ENCODE measurements at places on chromosomes 1 and 21.

GRCh38 chr1:150692720-150693119, 4.2 kb downstream of the GOLPH3L start:
- DNase-seq: no peak

- DNase-seq: no peak
Observed at GRCh38 chr1:159854116-159854692, 8.3 kb downstream of the VSIG8 start.

- DNase-seq: no peak
Observed at GRCh38 chr1:151134991-151135390, 11.4 kb downstream of the SEMA6C start.

GRCh38 chr1:234634387-234634786, 24.4 kb upstream of the IRF2BP2 start:
- no peak for DNase-seq

- no peak for DNase-seq
Observed at GRCh38 chr1:160836981-160837557, 25.6 kb downstream of the CD244 start.

- no peak for DNase-seq
Observed at GRCh38 chr1:11638121-11638520, 16.1 kb downstream of the FBXO2 start.

GRCh38 chr1:182476625-182477024, 26.7 kb downstream of the RGSL1 start:
- DNase-seq: no peak

DNA sequence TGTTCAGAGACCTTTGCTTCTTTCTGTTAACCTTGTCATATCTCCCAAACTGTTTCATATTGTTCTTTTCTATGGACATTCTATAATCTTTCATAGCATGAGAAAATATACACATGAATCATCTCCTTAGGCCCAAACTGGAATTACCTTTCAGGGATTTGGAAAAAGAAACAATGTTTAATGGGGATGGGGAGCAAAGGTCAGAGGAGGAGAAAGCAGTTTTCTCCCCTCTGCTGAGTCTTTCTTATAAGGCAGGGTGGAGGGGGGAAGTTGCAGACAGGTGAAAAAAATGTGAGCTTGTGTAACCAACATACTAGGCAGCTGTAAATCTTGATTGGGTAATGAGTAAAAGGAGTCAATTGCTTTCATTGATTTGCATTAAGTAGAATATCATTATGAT, 164.1 kb downstream of the BRINP2 start:
- DNase-seq: no peak

- DNase-seq: no peak
Observed at GRCh38 chr1:19605967-19606366, 38.1 kb upstream of the NBL1 start.

DNA sequence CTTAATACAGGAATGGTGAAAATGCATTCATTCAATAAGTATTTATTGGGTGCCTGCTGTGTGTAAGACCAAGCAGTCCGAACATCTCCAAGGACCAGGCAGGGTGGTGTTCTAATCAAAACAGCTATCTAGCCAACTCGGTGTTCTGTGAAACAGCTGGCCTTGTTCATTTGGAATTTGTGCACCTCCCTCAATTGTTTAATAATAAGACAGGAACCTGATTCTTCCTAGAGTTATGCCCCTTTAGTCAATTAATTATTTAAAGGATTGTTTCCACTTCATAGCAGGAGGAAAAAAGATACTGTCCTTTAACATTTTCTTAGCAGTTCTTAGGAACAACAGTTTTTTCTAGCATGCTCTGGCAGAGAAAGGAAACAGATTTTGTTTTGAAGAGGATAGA, 30.4 kb downstream of the S100A10 start:
- DNase-seq: no peak

DNA sequence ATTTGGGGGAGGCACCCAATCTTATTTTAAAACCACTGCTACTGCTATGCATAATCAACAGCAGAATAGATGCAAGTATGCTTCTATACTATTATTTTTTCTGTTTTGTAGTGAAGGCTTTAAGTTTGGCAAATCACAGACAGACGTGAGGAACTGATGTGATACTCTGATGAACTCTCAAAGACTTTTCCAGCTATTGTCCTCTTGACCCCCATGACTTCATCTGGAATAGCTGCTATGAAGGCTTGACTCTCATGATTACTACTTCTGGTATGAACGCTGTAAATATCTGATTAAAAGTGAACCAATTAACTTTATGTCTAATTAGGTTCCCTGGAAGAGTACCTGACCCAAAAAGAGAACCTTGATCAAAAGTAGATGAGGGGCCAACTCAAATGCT, 49.1 kb downstream of the EYA3 start:
- DNase-seq: no peak

GRCh38 chr1:24850328-24850920, 79.7 kb downstream of the RUNX3 start:
- peak; percentile 45 for DNase-seq

- no peak for DNase-seq
Observed at GRCh38 chr1:52636721-52637695, 4.0 kb downstream of the SHISAL2A start.

GRCh38 chr1:173042806-173043205, 7.9 kb downstream of the TNFSF18 start:
- DNase-seq: no peak

DNA sequence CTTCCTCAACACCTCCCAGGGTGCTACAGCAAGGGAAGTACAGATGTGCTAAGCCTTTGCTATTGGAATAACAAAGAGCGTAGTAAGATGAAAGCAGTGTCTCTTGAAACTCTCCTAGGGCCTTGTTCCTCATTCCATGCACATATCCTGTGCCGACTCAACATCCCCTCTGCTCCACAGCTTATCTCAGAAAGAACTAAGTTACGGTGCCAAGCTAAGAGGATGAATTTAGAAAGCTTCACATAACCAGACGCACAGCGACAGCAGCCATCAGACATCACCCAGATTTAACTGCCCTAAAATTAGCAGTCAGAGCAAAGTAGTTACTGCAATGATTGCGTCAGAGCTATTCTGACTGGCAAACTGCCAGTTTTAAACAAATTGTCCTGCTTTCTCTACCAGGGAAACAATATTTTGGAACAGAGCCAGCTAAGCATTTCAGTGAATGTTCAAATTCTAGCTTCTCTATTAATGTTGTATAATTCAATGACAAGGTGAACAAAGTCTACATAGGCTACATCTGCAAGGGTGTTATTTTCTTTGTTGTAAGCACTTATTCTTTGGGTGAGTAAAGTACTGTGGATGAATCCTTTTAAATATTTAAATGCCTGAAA, 9.5 kb downstream of the SIPA1L2 start:
- peak; percentile 26 for DNase-seq

DNA sequence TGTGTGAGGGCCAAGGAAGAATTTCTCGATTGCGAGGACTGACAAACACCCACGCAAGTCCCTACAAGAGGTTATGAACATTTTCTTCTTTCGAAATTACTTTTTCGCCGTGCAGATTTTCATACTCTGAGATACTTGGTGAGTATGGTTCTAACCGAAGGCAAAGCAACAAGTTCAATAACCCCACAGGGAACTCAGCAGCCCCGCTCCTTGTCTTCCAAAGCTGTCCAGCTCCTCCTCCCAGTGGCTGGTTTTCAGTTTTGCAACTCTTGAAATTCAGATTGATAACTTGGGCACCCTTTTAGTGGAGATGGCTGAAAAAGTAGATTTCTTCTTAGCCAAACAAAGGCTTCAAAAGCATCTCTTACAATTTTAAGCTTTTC, 154.4 kb downstream of the SETD4 start:
- DNase-seq: no peak

DNA sequence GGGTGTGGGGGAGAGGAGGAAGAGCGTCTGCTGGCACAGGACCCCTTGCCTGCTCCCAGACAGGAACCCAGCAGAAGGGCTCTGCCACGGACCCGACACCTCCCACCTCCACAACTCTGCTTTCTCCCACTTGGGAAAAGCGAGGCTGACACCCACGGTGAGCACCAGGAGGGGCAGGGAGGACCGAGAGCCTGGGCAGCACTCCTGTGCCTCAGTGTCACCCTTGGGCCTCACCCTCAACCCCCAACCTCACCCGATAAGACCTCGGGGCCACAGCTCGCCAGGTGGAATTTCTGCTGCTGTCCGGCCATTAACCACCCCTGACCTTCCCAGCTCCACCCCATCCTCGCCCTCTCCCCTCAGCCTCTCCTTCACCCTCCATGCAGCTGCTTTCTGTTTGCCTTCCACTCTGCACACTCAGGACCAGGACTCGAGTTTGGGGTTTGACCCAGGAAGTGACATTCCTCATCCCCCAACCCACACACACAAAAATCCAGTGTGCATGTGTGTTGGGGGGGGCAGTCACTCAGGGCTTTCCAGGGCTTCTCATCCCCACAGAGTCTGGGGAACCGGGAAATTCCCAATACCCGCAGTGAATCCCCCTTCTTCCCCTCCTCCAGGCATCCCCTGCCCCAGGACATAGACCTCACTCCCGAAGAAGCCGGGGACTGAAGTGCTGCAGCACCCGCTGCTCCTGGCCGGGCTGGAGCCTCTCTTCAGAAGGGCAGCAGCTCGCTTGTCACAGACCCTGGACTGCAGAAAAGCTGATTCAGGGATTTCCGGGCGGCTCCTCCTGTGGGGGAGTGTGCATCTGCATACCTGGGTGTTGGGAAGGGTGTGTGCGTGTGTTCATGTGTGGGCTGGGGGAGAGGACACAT, 65.8 kb downstream of the SYT2 start:
- no peak for DNase-seq

GRCh38 chr1:53375440-53375839, 47.6 kb upstream of the LRP8 start:
- DNase-seq: no peak

GRCh38 chr1:43541721-43542401, 11.2 kb downstream of the PTPRF start:
- peak; percentile 59 for DNase-seq

- no peak for DNase-seq
Observed at GRCh38 chr1:187228790-187229189, 400.0 kb downstream of the PLA2G4A start.

DNA sequence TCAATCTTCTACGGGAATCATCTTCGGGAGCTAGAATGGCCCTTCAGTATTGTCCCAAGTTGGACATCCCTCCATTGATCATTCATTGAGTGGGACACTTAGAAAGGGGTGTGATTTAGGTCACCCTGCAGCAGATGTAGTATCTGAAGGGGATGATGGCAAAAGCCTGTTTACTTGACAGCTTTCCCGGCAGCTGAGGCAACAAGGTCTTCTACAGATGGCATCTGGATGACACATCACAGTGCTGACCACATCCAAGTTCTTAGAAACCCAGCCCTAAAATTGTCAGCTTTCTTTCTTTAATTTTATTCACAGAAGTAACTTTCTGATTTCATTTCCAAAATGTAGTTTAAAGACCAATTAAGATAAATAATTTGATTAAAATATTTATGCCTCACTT, 150.3 kb downstream of the AMY1C start:
- DNase-seq: no peak

- no peak for DNase-seq
Observed at GRCh38 chr21:35401476-35401875, 352.4 kb upstream of the RUNX1 start.

DNA sequence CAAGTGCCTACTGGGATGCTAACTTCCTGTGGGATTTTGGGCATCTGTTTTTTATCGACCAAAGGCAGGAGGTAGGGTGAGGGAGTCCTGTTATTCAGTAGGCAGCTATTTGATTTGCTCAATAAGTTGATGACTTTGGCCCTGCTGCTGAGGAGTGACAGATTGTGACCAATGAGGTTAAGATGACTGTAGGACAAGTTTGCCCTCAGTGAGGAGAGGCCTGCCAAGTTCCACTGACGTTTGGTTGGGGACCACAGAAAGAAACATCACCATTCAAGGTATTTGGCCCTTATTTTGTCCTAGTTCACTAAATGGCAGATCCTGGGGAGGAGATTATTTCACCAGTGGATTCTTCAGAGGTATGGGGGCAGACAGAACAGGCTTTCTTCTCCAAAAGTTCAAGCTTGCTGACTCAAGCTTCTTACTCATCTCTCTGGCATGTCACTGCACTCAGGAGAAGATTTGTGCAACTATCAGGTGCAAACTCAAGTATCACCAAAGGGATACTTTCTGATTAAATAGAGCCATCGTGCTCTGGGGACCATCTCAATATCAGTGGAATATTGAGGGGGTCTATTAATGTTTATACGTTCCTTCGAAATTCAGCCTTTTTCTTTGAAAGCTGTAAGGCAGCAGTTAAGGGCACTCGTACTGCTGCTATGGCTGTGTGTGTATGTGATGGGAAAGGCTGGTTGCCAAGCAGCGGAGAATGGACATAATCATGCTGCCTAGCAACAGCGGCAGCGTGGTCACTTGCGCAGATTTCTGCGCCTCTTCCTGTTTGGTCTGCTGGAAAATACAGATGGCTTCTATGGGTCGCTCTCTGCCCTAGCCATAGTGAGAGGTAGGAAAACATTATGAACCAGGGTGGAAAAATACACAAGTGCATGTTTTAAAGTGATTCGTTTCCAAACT, 78.7 kb downstream of the PBX1 start:
- peak; percentile 88 for DNase-seq

DNA sequence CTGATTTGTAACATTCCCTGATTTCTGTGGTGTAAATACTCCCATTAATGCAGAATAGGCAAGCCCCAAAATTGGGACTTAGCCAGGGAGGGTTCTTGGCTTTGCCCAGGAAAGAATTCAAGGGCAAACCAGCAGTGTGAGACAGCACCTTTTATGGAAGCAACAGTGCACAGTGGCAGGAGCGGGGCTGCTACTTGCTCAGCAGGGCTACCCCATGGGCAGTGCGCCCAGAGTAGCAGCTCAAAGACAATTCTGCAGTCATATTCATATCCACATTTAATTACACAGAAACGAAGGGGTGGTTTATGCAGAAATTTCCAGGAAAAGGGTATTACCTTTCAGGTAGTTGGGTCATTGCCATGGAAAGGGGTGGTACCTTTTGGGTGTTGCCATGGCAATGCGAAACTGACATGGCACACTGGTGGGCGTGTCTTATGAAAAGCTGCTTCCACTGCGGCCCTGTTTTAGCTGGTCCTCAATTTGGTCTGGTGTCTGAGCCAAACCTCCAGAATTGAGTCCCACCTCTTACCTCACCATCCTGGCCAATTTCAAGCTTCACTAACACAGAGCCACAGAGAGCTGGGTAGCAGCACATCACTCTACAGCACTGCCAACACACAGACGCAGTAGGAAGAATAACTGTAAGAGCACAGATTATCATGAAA, 35.9 kb downstream of the FHAD1 start:
- DNase-seq: no peak

- DNase-seq: no peak
Observed at GRCh38 chr1:165397944-165398343, 41.4 kb upstream of the LMX1A start.

GRCh38 chr1:220056374-220056773, 10.1 kb upstream of the EPRS1 start:
- no peak for DNase-seq

DNA sequence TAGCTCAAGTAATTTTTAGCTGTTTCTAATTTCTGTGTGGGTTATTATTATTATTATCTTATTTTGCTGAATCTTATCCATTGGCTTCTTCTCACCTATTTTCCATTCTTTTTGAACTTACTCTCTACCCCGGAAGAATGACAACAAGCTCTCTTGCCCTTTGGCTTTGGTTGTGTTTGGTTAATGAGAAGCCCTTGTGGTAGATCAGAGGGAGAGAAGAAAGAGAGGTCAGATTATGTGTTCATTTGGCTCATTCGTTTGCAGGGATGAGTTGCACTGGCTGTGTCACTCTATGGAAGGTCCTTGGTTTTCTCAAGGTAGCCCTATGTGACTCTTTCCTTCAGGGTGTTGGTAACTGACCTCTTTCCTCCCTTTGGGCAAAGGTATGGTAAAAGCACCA, 391.9 kb downstream of the LMO4 start:
- DNase-seq: no peak

GRCh38 chr21:43367296-43367695, 59.6 kb downstream of the SIK1 start:
- DNase-seq: no peak
